CD4-positive, alpha-beta T cell treated with Interleukin-10 for 1 hour (primary cell): ENCODE measurements at places on chromosomes 3 and 15.
A peak's percentile ranks its signal among the peaks of the same experiment; 100 is the strongest.

GRCh38 chr15:58233341-58233740, 95.2 kb downstream of the AQP9 start:
- no peak for DNase-seq

- DNase-seq, result peak; percentile 68
Measured at GRCh38 chr3:194671511-194671899, 486 bp downstream of the LSG1 start.

GRCh38 chr15:45790325-45790943, 155.6 kb downstream of the SQOR start:
- DNase-seq, result no peak

- DNase-seq, result no peak
Measured at GRCh38 chr15:45962733-45963132, 327.9 kb downstream of the SQOR start.

GRCh38 chr3:107810171-107811071, 280.4 kb downstream of the CD47 start:
- no peak for DNase-seq

DNA sequence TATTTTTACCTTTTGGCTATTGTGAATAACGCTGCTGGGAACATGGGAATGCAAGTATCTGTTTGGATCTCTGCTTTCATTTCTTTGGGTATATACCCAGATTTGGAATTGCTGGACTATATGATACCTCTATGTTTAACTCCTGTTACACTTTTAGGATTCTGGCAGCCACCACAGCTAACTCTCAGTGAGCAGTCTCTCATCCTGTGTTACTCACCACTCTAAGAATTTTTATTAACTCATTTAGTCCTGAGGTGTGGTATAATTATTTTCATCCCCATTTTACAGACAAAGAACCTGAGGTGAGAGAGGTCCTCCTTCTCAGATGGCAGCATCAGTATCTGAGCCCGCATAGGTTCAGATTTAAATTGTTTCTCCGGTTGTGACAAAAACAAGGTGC, 1.1 kb downstream of the SPATA12 start:
- DNase-seq, result no peak

- no peak for DNase-seq
Measured at GRCh38 chr3:149462581-149463011, 11.9 kb upstream of the TM4SF4 start.

GRCh38 chr3:155502630-155503029, 209.1 kb upstream of the STRIT1 start:
- no peak for DNase-seq

GRCh38 chr15:68192117-68192516, 13.0 kb downstream of the CALML4 start:
- no peak for DNase-seq

- no peak for DNase-seq
Measured at GRCh38 chr3:70298385-70298784, 14.1 kb downstream of the MDFIC2 start.

DNA sequence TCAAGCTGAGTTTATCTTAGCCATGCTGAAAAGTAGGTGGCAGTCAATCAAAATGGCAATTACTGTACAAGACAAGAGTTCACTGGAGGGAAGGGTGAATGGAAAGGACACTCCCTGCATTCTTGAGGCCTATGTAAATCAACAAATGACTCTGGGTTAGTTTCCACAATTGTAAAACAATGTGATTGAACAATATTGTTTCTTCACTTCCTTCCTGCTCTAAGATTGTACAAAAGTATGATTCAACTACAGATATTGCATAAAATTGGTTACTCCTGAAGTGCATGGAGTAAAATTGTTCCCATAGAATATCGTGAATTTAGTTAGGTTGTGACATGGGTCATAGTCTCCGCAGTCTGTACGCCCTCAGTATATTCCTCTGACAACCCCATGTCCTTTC, 277.6 kb downstream of the LPP start:
- no peak for DNase-seq

GRCh38 chr3:146491303-146491702, 21.9 kb upstream of the PLSCR2 start:
- DNase-seq, result no peak

DNA sequence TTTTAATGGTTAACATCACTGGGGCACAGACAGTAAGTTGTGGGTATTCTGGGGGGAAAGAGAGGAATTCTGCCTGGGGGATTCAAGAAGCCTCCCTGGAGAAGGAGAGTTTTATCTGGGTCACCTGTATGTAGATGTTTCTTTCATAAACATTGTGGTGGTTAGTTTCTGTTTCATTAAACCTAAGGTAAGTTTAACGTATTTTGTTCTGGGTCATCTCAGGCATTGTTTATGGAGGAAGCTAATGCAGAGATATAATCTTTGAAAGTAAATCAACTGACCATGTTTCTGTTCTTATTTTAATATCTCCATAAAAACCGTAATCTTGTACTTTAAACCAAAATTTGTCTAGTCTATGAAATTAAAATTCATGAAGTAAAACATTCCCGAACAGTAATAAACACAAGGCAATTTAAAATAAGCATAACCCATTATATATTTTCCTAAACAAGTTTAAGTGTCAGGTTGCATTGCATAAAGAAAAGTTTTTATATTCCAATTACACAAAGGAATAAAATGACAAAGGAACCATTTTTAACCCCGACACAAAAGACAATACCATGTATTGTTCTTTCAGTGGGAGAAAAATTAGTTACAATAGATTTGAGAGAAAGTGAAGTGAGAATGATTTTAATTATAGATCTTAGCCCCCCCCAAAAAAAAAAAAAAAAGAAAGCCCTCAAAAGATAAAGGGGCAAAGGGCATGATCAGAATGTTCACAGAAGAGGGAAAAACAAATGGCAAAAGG, 274.6 kb upstream of the TBL1XR1 start:
- no peak for DNase-seq

DNA sequence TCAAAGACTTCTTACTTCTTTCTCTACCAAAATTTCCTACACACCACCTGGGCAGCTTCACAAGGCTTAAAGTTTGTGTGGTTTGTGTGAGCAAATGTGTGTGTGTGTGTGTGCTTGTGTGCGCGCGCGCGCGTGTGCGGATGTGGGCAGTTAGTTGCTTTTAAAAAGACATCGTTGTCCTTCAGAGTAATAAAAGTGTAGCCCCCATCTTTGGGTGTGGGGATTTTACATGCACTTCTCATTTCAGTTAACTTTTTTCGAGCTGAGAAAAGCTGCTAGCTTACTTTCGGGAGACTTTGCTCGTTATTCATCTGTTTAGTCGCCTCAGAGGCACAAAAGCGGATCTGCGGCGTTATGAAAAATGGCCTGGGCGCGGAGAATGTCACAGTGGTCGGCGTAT, 36.0 kb downstream of the ZIC4 start:
- DNase-seq, result no peak

DNA sequence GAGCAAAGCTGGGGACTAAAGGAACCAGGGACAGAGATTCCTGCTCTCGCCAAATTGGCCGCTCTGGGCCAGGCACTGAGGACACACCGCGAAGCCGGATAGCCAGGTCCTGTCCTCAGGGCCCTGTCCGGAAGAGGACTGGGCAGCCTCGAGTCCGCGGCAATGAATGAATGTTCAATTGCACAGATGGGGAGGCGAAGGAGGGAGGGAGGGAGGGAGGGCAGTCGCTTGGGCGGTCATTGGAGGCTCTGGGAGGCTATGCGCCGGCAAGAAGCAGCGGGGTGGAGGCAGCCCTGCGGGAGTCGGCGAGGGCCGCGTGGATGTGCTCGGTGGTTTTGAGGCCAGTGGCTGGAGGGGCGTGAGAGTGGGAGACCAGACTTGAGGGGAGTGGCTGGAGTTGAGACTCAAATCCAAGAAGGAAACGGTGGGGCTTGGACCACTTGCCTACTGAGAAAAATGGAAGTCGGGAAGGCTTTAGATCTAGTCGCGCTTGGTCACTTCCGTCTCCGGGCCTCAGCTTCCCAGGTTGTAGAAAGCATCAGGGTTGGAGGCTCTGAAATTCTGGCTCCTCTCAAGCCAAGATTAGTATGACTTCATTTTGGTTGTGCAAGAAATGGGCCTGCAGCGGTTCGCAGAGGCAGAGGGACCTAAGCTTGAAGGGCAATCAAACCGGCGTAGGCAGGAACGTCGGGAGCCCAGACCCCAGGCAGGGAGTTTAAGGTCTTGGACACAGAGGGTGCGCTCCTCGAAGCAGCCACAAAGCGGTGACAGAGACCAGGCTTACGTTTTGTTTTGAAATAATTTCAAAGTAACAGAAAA, 21.1 kb upstream of the PLXND1 start:
- peak; percentile 77 for DNase-seq
